ENCODE measurements at places on chromosomes 7 and 10. TPM values are rescaled to one million over a fixed set of nuclear protein-coding genes. Genes with fewer than 3 reads are reported as not detected.

DNA sequence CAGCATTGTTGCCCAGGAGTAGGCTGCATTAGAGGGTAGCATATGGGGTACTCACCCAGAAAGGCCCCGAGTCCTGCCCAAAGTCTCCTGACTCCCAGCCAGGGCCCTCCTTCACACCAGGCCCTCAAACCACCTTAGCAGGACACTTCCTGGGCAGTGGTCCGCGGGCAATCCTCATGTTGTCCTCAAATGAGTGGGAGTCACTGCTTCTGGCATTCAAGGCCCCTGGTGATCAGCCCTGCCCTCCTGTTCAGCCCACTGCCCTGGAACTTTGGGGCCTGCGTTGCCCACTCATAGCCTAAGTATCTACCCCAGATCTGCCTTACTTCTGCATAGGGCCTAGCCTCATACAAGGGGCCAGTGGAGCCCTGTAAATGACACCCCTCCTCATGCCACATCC is 70.9 kb upstream of the PRLHR start:
- no peaks in the 10 kb centered on the region for H3K27me3 ChIP-seq
- peaks cover 9% of the 10 kb centered on the region for H3K4me1 ChIP-seq
- DNase-seq = no peak
- no peak overlapping the region for H3K4me3 ChIP-seq

DNA sequence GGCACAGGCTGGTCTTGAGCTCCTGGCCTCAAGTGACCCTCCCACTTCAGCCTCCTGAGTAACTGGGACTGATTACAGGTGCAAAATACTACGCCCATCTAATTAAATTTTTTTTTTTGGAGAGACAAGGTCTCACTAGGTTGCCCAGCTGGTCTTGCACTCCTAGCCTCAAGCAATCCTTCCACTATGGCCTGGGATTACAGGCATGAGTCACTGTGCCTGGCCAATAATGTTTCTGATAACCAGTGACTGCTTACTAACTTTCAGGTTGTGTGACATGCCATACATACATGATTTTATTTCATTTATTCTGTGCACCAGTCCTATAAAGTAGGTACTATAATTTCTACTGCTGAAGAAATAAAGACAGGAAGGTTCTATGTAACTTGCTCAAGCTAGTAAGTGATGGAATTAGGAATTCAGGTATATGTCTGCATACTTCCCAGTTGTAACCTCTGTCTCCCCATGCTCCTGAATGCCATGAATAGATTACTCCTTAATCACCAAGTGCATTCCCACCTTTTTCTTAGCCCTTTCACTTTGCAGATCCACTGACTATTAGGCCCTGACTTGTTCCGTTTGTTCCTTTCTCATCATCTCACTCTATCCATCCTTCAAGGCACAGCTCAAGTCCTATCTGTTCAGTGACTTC is 28.1 kb downstream of the MCU start:
- H3K27ac ChIP-seq = no peak overlapping the region
- no peaks in the 10 kb centered on the region for H3K4me1 ChIP-seq
- H3K36me3 ChIP-seq = peaks cover 2% of the 10 kb centered on the region
- H3K4me3 ChIP-seq = no peak overlapping the region
- no peaks in the 10 kb centered on the region for H3K27me3 ChIP-seq

The CCDC201 gene
- not detected for total RNA-seq

DNA sequence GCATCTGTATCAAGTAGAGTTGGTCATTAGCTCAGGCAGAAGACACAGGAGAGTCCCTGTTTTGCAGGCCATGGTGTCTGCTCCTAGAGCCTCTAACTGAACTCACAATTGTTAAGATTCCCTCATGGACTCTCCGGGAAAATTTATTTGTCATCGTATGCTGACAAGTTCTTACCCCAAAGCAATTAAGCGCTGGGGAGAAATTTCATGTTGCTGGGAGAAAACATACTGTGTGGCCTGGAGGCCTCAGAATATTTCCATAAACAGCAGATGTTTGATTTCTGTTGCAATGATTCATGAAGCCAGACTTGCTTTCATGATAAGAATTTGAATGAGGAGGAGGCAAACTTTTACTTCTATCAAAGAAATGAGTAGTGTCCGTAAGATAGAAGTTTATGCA is 583.2 kb downstream of the GATA3 start:
- no peak overlapping the region for H3K4me3 ChIP-seq
- no peaks in the 10 kb centered on the region for H3K4me1 ChIP-seq

- H3K4me1 ChIP-seq = no peaks in the 10 kb centered on the region
- no peak for DNase-seq
- H3K4me3 ChIP-seq = no peak overlapping the region
- no peaks in the 10 kb centered on the region for H3K36me3 ChIP-seq
Measured at GRCh38 chr7:40447345-40447744, 312.5 kb downstream of the SUGCT start.

GRCh38 chr10:100085596-100085995 is 3.9 kb upstream of the CPN1 start:
- H3K4me1 ChIP-seq = no peaks in the 10 kb centered on the region
- H3K27me3 ChIP-seq = no peaks in the 10 kb centered on the region
- no peaks in the 10 kb centered on the region for H3K36me3 ChIP-seq
- H3K27ac ChIP-seq = no peak overlapping the region
- no peak overlapping the region for H3K4me3 ChIP-seq

GRCh38 chr7:132226957-132227290 is 349.3 kb downstream of the PLXNA4 start:
- no peaks in the 10 kb centered on the region for H3K36me3 ChIP-seq
- no peak overlapping the region for H3K4me3 ChIP-seq
- DNase-seq = no peak
- no peak overlapping the region for H3K27ac ChIP-seq
- no peaks in the 10 kb centered on the region for H3K4me1 ChIP-seq
- no peaks in the 10 kb centered on the region for H3K27me3 ChIP-seq

The SFTPA1 gene
- total RNA-seq = not detected

GRCh38 chr7:135300913-135301765 is 67.5 kb downstream of the STRA8 start:
- DNase-seq = no peak
- H3K4me3 ChIP-seq = no peak overlapping the region
- H3K27ac ChIP-seq = no peak overlapping the region
- H3K36me3 ChIP-seq = no peaks in the 10 kb centered on the region

The GPR141 gene
- total RNA-seq = 16.4 TPM

- no peaks in the 10 kb centered on the region for H3K27me3 ChIP-seq
- no peak overlapping the region for H3K27ac ChIP-seq
- no peak overlapping the region for H3K4me3 ChIP-seq
- DNase-seq = no peak
- peaks cover 10% of the 10 kb centered on the region for H3K4me1 ChIP-seq
Measured at GRCh38 chr10:87923233-87923632, 59.8 kb downstream of the PTEN start.
